Cortex of kidney (tissue), 1 donor: ENCODE measurements at places on chromosomes 3 and 15.
A peak's percentile ranks its signal among the peaks of the same experiment; 100 is the strongest.

DNA sequence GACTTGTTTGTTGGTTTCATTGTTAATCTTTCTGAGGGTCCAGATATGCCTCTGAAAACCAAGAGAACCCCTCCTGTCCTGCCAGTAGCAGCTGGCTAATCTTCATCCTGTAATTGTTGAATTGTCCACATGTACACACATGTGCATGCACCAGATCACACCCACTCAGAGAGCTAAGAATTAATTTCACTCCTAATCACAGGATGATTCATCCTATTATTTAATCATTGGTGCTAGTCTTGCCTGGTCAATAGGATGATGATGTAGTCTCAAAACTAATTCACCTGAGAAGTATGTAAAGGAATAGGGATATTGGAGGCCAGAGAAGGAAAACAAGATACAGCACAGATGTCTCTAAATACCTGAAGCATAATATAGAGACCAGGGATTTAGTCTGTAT lies 7.8 kb upstream of the AHSG start:
- DNase-seq: no peak

DNA sequence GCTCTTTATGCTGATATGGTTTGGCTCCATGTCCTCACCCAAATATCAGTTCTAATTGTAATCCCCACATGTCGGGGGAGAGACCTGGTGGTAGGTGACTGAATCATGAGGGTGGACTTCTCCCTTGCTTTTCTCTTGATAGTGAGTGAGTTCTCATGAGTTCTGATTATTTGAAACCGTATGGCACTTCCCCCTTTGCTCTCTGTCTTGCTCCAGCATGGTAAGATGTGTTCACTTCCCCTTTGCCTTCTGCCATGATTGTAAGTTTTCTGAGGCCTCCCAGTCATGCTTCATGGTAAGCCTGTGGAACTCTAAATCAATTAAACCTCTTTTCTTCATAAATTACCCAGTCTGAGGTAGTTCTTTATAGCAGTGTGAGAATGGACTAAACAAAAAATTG lies 107.6 kb downstream of the IMPG2 start:
- DNase-seq: no peak

- no peak for DNase-seq
Observed at GRCh38 chr3:149333176-149333859, at the start of gene TM4SF18. Gene TM4SF18, minus strand, starts transcription at chr3:149333636. Its CDS starts 254 bp downstream, at chr3:149333382.

DNA sequence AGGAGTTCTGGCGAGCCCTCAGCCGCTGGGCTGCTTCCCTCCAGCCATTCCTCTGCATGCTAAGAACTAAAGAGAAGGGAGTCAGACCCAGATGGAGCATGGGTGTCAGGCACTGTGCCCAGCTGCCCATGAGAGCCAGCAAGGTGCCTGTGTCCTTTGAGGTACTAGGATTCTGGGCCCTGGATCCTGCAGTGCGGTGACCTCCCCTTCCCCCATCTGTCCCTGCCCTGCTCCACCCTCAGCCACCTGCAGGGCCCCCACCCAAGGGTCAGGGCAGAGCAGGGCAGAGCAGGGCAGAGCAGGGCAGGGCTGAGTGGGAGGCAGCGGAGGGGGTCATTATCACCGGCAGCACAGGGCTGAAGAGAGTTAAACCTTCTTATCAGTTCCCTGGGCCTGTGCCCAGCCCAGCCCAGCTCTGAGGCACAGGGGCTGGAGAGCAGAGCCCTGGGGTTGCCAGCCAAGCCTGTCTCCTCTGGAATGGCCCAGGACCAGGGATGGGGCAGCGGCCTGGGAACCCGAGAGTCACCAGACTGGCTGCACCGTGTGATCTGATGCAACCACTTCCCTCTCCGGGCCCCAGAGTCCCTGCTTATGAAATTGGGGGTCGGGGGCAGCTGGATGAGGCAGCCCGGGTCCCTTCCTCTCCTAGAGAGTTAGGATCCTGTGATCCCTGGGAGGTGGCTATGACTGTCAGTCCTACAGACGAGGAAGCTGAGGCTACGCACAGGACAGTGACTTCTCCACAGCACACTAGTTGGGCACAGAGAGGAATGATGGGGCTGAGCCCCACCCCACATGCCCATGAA lies 17.3 kb downstream of the ZDHHC19 start:
- DNase-seq: no peak

DNA sequence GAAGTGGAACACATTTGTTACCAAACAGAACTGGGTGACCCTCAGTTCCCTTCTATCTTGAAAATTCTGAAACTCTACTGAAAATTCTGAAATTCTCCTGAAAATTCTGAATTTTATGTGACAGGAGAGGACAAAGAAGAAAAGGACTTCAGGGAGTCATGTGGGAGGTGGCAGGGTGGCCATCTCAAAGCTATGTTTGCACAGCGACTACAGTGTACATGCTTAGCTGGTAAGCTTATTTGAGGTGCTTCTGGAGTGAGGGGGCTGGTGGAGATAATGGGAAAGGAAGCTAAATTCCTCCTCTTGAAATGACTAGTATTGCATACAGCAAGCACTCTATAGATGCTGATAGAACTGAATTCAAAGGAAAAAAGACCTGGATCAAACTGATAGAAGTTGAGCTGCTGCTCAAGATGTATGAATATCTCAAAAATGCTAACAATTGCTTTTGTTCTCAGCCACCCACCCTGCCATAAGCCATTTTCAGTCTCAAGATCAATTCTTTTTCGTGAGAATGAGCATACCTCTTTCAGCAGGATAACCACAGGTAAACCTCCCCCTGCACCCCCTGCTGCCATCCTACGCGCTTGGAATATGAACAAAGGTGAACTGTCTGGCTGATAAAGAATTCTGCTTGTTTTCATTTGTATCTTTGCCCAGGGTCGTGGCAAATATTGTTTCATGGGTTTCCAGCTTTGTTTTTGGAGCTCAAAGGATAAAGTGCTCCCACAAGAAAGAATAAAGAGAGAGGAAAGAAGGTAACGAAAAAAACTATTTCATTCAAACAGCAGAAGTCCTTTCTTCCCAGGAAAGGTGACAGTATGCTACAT lies 16.6 kb upstream of the ARHGEF3 start:
- no peak for DNase-seq

DNA sequence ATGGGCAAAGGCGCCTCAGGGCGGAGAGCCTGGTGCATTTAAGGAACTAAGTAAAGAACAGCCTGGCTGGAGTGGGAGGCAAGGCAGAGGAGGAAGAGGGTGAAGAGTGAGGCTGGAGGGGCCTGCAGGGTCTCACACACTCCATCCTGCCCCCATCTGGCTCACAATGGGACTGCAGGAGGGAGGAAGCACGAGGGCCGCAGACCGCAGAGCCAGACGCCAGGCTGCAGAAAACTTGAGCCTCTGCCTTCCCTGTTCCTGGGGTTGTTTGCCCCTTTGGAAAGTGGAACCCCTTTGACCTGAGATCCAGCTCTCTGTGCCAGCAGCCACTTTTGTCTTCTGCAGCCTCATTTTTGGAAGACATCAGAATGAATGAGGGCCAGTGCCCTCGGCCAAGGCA lies 138.0 kb downstream of the SRGAP3 start:
- no peak for DNase-seq

DNA sequence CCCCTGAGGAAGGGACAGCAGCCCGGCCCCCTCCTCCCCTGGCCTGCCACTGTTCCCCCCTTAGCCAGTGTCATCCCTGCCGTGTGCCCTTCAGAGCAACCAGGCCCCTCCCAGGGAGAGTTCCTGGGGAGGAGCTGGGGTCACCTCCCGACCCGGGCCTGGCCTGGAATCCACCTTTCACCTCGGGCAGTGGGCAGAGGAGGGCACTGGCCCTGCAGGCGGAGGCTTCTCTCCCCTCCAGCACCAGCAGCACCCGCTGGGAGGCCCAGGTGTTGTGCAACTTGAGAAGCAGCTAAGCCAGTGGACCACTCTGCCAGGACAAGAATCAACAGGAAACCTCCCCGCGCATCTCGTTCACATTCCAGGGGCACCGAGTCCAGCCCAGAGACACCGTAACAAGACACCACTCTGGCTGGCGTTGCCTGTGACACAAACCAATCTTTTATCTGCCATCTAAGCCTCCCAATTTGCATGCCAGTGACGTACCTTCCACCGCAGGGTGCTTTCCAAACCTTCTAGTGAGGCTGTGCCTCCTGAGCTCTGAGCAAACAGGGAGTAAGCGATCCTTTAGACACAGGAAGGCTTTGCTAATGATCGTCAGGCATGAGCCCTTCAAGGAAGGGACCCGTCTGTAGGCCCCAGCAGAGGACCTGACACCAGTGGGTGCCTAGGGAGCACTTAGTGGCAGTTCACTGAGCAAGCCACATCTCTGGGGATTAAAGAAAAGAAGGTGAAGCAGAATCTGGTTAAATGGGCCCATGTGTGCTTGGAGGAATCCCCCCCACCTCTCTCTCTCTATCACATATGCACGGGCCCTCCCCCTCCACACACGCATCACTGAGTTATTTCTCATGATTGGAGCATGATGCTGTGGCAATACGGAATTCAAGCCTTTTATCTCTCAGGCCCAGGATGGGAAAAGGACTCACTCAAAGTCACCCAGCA lies 98.9 kb upstream of the TLE3 start:
- no peak for DNase-seq

GRCh38 chr3:182794455-182795388 lies 1.4 kb downstream of the ATP11B start:
- no peak for DNase-seq

DNA sequence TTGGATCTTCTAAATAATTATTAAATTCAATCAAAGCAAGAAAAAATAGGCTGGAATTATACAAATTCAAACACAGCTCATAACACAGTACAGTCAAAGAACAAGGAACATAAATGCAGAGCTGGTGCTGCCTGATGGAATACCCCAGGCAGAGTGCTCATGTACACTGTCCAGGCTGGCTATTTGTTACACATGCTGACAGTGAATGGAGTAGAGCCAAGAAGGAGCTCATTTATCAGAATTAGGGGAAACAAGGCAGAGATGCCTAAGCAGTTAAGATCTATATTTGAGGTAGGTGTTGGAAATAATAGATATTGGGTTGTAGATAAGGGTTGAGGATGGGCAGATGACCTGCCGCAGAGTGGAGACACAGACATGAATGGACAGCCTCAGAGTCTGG lies 788.2 kb upstream of the ARPP21 start:
- DNase-seq: no peak

DNA sequence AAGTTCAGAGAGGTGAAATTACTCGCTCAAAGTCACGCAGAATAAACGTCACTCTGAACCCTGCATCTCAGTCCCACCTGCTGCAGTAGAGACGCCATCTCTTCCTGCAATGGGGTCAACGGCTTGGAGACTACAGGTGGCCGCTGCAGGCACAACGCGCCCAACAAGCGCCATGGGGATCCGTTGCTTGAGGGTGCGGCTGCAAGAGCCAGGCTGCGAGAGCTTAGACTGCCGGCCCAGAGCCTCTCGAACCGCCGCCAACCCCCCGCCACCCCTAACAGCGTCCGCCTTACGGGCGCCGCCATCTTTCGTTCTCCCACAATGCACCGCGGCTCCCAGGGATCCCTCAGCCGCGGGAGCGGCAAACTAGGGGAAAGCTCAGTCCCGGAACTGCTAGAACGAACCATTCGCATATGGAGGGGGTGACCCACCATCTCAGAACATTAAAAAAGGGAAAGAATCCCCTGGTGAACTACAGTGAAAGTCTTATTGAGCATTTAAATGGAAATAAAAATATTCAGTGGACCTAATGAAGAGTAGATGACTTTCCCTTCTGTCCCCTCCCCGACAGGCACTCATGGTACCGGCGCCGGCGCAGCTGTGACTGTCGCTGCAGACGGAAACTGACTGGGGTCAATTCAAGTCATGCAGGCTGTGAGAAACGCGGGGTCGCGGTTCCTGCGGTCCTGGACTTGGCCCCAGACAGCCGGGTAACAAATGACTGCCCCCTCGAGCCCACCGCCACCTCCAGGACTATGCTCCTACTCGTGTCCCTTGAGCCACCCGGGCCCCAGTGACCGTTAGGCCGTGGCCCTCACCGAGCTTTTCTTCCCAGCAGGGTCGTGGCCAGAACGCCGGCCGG lies at the start of the genes MRPL46 and MRPS11:
TSS of gene MRPL46 (minus strand) at position 316 of the 862 bp plus-strand sequence. CDS start at position 305, 11 bp downstream.
TSS of gene MRPS11 (plus strand) at position 636 of the 862 bp plus-strand sequence. CDS start at position 646, 10 bp downstream.
- peak; percentile 19 for DNase-seq

DNA sequence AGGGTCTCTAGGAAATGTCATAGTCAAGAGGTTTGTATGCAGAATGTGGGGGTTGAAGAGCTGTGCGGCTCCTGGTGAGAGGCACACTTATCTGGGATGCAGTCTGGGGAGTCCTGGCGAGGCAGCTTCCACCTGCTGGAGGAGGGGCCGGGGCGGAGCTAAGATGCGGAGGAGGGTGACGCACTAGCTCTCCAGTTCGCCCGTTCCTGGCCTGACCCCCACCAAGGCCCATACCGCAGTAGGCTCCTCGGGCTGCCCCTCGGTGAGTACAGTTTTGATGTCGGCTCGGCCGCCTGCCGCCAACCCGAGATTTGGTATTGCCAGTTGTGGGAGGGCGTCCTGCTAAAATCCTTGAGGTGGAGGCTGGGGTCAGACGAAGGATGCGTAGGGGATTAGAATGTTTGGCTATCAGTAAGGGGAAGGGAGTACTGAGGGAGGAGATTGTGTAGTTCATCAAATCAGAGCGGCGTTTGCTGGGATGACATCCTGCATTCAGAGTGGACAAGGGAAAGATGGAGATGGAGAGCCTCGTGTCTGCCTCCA lies at the start of gene SCG5:
TSS of gene SCG5 (plus strand) at position 194 of the 543 bp plus-strand sequence. CDS start 1,883 bp downstream, outside the sequence.
- no peak for DNase-seq

- no peak for DNase-seq
Observed at GRCh38 chr3:169477790-169478189, 185.7 kb downstream of the MECOM start.

DNA sequence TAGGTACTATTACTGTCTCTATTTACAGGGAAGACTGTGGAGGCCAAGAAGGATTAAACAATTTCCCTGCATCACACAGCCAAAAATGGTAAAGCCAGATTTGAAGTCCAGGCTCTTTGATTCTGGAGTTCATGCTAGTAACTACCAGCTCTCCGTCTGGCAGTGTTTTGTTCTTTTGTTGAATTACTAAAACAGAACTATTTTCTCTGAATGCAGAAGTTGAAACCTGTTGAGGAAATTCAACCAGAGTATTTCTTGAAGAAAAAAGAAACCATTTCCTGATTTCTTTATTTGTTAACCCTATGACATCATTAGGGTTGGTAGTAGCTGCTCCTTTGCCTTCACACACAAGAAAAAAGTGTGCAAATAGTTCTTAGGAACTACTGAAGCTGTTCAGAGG lies 34.3 kb downstream of the CRTC3 start:
- no peak for DNase-seq

DNA sequence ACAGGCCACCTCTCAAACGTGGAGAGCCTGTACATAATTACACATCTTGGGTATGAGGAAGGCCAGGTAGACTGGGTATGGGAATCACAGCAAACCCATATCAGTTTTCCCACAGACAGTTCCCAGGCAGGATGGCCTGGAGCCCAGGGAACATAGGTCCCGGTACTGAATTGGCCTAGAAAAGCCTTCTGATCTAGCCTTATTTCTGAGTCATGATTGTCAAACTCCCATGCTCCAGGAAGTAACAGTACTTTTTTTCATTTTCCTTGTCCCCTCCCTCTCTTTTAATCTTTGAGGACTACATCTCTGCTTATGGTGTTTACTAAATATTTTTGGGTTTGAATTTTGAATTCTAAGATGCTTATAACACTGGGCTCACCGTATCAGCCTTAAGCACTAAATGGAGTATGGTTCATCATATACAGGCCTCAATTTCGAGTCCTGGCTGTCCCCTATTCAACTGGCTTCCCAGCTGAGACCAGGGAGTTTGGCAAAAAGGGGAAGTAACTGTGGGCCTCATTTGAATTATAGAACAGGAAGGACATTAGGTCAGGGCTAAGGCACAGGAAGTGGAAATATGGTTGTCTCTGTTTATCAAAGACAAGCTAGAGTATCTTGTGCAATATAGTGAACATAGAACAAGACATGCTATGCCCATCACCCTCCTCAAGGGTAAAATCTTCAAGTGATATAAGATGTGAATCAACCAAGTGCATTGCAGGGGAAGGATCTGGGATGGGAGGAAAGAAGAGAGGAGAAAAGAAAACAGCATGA lies 494.6 kb downstream of the NTRK3 start:
- DNase-seq: no peak
